Stimulated activated naive CD8-positive, alpha-beta T cell treated with anti-CD3 and anti-CD28 coated beads, Interleukin-15, amount 100 ng/mL, for 72 hours (primary cell): ENCODE measurements at places on chromosomes 4 and X.

DNA sequence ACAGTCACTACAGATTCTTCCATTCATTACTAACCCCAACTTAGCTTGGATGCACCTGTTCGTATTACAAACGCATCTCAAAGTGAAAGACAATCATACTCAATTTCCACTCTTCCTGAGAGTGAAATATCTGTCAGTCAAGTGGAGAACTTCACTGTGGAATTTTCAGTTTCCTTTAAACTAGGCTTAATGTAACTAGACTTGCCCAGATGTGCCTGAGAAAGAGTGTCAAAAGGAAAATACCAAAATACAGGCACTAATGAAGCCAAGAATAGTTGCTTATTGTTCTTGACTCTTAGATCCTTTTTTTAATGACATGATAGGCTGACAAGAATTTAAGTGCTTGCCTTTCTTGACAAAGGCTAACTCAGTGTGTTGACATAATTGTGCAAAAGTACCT is 72.4 kb upstream of the NR3C2 start:
- no peak for DNase-seq

- no peak for DNase-seq
These were observed 230.7 kb downstream of the AFAP1 start for GRCh38 chr4:7708981-7709380.

DNA sequence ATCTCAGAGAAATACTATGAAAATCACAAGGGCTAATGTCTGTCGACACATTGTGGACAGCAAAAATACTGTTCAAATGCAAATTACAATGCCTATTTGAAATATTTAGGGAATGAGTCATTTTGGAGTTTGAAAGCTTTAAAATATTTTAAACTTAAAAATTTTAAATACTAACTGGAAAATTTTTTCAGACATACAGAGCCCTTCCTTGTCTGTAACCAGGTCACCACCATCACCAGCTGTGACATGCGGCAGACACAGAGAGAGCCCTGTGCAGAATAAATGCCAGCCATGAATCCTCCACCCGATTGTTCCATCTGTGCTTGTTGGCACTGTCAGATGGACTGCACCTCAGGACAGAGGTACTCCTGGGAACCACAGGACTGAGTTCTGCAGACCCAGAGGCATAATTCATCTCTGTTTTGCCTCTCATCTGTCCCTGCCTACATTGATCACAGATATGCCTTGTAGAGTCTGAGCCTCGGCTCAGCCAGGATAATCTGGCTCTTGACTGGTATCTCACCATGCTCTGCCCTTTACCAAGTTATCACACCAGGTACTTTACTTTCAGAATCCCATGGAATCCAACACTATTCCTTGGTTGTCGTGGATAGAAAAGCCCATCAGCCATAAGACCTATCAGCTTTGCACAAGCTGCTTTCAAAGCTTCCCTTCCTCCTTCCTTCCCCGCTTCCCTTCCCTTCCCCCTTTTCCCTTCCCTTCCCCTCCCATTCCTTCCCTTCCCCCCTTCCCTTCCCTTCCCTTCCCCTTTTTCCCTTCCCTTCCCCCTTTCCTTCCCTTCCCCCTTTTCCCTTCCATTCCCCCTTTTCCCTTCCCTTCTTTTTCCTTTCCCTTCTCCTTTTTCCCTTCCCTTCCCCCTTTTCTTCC is 67.2 kb downstream of the TBC1D9 start:
- no peak for DNase-seq

DNA sequence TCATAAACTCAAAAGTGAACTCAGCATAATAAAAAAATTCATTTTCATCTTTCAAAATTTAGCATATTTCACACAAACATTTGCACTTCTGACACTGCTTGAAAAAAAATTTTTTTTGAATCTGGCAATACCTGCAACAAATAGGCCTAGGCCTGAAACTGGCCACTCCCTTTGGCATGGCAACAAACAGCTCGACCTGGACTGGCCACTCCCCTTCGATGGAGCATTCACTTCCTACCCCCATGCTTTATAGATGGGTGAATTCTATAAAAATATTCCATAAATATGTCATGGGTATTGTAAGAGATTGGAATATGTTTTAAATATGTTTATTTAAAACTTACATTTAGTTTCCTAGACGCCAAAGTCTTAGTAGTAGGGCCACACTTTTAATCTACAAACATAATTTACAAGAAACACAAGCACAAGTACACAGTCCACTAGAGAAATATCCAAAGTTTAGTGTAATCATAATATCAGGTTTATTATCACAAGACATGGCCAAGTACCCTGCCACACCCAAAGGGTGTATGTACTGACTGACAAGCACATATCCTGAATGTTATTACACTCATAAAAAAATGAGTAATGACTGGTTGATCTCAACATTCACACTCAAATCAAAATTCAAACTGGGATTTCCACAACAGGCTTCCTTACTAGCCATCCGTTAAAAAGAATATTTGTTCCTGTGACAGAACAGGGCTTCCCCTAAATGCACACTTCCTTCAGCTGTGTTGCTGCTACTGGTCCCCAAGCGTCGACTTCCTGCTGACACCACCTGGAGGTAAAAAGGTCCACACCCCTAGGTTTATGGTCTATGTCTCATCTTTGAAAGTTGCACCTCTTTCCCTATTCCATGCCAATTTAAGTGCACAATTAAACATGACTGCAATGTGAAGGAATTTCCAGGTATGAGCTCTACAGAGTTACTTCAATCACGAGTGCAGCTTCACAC is 271.5 kb downstream of the NR3C2 start:
- no peak for DNase-seq

DNA sequence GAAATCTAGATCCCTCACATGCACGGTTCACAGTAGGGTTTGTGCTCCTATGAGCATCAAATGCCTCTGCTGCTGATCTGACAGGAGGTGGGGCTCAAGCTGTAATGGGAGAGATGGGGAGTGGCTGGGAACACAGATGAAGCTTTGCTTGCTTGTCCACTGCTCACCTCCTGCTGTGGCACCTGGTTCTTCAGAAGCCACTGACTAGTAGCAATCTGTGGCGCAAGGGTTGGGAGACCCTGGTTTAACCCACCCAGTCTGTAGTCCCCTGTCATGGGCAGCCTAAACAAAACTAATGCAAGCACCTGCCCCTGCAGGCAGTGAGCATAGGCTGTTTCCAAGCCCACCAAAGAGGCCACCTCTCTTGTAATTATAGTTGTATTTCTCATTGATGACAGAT is 116.6 kb downstream of the SHOX start:
- no peak for DNase-seq

DNA sequence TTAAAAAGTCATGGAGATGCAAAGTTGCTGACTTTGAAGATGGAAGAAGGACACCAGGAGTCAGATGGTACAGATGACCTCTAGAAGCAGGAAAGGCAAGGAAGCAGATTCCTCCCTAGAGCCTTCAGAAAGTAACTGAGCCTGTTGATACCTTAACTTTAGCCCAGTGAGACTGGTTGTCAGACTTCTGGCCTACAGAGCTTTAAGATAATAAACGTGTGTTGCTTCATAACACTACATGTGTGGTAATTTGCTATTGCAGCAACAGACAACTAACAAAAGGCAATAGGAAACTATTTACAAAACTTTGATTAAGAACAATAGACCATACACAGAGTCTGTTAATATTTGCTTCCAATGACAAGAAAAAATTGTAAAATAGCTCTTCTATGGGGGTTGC is 102.0 kb upstream of the USP38 start:
- DNase-seq = no peak

- no peak for DNase-seq
These were observed 354.7 kb downstream of the ANK2 start for GRCh38 chr4:113404167-113404571.

- DNase-seq = no peak
These were observed 188.4 kb upstream of the MAOA start for GRCh38 chrX:43467608-43468234.

- DNase-seq = no peak
These were observed 46.5 kb downstream of the RELL1 start for GRCh38 chr4:37639551-37640285.

DNA sequence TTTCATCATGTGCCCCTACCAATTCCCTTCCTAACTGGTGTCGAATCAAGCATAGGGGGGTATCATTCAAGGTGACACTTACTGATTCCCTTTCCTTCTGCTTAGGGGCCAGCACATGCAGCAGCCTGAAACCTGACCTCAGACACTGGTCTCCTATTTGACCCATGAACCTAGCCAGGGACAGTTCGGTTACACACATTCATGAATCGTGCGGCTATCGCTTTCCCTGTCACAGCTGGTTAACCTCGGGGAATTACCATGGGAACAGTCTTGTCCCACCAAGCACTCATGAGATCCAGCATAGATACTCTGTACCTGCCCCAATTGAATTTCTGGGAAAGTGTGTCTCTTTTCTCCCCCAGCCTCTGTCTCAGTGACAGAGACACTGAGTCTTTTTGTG is 140.4 kb downstream of the ZNF674 start:
- DNase-seq = no peak

DNA sequence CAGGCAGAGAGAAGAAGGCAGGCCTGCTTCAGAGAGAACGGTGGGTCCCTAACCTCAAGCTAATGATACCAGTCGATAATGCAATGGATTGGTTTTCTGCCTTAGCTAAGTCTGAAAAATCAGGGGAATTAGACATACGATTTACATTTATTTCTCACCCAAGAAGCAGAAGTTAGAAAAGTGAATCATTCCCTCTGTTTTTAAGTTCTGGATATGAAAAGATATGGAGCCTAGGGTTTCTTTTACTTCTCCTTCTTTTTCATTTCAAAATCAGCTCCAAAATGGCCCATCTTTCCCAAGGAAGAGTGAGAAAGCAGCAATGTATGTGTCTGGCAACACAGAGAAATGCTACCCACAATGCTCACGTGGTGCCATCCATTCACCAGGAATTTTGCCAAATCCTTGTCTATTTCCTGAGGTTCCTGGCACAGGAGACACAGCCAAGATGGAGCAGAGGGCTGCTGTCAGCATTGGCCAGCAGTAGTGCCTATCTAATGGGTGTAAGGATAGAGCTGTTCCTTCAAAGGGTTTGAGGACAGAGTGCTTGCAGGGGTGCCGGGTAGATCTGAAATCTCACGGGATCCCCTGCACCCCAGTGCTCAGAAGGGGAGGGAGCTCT is 231.5 kb downstream of the MAML3 start:
- no peak for DNase-seq

- DNase-seq = no peak
These were observed 8.8 kb downstream of the RGS12 start for GRCh38 chr4:3301450-3302172.

DNA sequence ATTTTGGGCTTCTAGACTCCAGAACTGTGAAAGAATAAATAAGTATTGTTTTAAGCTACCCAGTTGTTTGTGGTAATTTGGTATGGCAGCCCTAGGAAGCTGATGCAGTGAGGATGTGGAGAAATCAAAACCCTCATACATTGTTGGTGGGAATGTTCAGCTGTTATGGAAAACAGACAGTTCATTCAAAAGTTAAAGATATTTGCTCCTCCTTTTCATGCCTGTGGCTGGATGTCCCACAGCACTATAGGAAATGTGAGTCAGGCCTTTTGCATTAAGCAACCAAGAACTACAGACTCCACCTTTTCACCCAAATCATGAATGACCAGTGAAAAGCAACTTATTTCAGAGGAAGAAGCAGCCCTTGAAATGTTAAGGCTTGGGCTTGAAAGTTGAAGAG is 6.7 kb downstream of the BBS12 start:
- no peak for DNase-seq

GRCh38 chr4:68592673-68593072 is 16.6 kb upstream of the UGT2B17 start:
- DNase-seq = no peak

GRCh38 chr4:156330436-156331031 is 376.9 kb upstream of the CTSO start:
- DNase-seq = no peak

GRCh38 chr4:169236873-169237626 is 33.7 kb downstream of the SH3RF1 start:
- DNase-seq = no peak

DNA sequence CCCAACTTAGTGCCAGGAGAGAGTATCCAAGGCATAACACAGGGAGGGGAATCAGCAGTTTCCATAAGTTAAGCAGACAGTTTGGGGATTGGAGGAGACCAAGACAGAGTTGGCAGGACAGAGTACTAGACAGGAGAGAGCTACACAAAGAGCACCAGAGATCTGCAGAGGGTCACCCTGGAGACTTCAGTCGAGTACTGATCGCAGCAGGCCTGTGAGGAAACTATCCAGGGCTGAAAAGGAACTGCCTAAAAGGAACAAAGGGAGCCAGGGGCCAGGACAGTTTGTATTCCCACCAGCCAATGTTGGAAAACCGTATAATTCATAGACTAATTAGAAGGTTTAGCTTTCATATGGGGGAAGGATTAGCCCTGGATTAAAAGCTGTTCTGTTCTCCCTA is 80.6 kb upstream of the ENPP6 start:
- DNase-seq = no peak

DNA sequence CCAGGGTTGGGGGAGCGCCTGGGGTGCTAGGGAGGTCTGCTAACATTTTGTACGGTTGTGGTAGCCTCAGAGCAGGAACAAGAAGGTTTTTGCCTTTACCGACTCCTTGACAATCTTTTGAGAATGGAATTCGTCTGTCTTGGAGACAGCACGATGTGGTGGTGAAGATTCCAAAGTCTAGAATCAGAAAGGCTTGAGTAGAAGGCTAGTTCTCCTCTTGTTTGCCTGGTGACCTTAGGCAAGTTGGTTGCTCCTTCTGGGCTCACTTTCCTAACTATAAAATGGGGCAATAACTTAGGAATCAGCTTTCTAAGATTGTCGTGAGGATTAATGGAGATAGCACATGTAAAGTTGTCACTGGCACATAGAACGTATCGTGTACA is 741 bp downstream of the FAM47E start:
- DNase-seq = no peak

DNA sequence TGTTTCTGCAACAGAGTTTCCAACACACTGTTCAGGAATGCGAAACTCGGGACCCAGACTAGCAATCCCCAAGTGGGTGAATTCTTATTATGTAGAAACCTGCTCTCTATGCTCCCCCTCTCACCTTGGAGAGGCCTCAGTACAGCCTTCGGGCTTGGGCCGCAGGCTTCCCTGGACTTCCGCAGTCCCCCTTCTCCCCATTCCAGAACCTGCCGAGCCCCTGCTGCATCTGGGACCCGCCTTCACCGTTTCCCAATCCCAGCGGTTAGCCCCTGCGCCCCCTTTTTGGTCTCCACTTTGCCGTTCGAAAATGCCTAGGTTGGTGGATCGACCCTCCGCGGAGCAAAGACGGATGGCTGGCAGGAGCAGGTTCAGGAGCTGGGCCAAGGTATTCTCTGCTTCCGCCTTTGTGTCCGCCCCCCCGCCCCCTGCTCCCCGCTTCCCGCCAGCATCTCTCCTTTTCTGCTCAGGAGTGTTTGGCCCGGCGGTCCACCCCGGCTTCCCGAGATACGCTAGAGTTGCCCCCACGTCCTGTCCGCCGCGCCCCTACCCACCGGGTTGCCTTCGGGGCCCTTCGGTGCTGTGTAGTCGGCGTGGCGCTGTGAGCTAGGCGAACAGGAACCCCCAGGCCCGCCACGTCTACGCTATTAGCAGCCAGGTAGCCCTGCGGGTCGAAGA is 11.5 kb downstream of the HAND2 start:
- no peak for DNase-seq
